ENCODE measurements at places on chromosomes 5 and 9.

GRCh38 chr5:149154650-149155049, 13.4 kb downstream of the ABLIM3 start:
- no peak for DNase-seq

DNA sequence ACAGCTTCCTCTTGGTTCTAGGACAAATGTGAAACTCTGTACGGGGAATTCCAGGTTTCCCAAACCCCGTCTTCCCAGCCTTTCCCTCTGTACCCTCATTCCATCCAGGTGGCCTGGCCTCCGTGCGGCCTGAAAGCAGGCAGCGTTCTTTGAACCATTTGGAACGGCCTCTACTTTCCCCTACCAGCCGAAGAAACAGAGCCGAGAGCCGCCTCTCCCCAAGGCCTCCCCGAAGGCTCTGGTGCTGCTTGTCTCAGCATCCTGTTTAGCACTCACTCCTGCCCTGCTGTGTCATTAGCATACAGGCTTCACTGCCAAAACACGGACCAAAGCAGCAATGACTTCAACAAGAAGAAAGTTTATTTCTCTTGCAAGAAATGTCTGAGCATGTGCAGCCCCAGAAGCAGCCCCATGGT, 137.7 kb downstream of the HSD17B3 start:
- DNase-seq = no peak

- peak; percentile 3 for DNase-seq
Measured at GRCh38 chr5:130198927-130199326, 294.7 kb downstream of the CHSY3 start.

DNA sequence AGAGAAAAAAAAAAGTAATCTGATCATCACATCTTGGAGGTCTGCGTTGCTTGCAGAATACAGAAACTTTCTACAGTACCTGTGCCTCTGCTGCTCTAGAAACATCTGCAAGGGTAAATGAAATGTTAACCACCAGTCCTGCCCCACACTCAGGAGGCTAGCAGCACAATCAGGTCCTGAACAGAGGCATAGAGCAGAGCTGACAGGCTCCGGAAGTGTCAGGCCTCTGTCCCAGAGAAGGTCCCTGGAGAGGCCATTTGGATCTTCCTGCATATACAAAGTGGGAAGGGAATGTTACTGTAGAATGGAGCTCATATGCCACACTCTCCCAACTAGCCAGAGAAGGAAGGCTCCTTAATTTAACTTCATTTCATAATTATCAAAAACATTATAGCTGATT, 7.2 kb downstream of the NRG2 start:
- DNase-seq = peak; percentile 43

GRCh38 chr5:180207593-180207992, 1.4 kb downstream of the RASGEF1C start:
- no peak for DNase-seq

DNA sequence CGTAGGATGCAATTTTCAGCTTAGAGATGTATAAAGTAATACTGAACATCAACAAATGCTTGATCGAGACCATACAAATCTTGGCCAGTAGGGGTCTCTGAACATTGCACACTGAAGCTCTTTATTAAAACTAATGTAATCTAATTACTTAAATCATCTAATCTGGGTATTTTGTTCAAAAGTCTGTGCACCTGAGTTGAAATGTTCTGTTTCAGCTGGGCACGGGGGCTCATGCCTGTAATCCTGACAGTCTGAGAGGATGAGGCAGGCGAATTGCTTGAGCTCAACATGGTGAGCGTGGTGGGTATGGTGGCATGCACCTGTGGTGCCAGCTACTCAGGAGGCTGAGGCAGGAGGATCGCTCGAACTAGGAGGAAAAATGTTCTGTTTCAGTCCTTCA, 41.0 kb downstream of the ESM1 start:
- peak; percentile 22 for DNase-seq

DNA sequence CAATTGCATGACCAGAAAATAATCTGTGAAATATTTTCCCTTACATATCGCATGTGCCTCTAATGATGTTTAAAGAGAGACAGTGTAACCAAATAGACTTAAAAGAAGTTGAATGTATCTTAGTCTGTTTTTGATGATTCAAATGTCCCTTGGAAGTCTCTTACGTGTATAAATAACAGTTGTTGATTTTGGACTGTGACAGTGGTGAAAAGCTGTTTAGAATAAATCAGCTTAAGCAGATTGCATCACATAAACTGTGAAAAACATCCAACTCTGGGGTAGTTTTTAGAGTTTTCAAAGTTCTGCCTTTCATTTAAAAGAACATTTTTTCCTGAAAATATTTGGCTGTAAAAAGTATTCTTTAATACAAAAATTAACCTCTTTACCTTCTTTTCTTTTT, 301.1 kb downstream of the PRR16 start:
- DNase-seq = no peak

DNA sequence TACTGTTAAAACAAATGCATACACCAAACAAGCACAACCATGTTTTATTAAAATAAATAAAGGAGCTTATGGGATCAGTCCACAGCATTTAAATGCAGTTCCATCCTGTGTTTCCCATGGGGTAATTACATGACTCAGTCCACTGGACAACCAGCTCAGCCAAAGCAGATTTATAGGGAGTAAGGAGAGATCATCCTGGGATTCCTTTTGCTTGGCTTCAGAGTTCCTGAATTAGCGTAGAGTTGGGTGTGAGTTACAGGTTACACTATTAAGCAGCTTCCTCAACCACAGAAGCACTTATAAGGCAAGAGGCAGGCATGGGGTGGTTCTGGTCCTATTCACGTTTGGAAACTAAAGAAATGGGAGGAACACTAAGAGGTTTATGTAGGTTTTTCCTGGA, 381.1 kb upstream of the ACTBL2 start:
- no peak for DNase-seq

GRCh38 chr5:175572886-175573285, 85.0 kb upstream of the HRH2 start:
- no peak for DNase-seq

Data from SK-N-SH (cell line).